Activated T-cell treated with anti-CD3 and anti-CD28 coated beads for 48 hours (primary cell): ENCODE measurements at places on chromosomes 12 and 14.

DNA sequence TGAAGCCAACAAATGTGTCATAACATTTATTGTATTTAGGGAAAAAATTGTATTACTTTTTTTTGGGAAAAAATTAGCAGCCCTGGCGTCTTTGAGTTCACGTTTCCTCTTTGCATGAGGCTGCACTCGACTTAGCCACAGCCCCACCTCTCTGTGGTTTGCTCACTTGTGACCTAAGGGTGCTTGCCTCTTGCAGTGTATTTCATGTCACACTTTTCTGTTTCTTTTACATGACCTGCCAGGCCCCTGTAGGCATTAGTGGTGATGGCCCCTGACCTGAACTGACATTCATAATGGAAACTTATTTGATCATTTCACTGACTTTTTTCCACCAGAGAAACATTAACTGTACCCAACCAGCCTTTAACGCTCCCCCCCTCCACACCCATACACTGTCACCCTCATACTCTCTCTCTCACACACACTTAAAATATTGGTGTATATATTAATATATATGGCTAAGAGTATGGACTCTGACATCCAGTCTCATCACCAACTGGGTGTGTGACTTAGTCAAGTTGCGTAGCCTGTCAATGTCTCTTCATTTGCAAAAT lies 122.9 kb downstream of the PRKCH start:
- DNase-seq, result peak; percentile 39

DNA sequence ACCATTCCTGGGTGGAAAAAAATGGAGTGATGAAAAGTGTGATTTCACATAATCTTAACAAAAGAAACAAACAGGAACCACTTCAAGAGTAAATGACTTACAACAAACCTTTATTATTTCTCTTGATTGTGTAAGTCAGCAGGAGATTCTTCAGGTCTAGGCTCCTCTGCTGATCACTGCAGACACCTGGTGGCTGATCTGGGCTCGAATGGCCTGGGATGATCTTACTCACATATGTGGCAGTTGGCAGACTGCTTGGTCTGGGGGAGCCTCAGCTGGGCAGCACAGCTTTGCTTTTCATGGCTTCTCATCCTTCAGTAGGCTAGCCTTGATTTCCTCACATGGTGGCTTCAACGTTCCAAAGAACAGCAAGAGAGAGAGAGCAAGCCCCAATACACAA lies 215.4 kb upstream of the PRICKLE1 start:
- DNase-seq, result no peak

DNA sequence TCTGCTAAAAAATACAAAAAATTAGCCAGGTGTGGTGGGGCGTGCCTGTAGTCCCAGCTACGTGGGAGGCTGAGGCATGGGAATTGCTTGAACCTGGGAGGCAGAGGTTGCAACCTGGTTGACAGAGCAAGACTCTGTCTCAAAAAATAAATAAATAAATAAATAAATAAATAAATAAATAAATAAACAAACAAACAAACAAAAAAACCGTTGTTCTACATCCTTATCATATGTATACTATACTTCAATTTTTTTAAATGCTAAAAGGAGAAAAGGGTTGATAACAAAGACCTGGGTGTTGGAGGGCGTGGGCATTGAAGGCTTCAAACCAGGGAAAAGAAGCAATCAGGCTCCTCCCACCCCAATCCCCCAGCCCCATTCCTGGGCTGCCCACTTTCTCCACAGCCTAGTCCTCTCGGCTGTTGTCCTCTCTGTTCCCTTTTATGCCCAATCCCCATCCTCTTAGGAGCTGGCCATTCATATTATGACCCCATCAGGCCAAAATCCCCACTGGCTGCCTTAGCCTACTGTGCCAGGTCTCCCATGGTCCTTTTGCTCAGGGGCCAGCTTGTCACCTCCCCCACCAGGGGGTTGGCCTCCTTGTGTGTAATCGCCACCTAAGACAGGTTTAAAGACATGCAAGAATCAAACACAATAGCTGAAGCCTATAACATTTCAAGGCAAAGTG lies 30.2 kb downstream of the CLMN start:
- DNase-seq, result no peak

- DNase-seq, result no peak
Measured at GRCh38 chr12:120369603-120370342, 809 bp upstream of the MSI1 start.

DNA sequence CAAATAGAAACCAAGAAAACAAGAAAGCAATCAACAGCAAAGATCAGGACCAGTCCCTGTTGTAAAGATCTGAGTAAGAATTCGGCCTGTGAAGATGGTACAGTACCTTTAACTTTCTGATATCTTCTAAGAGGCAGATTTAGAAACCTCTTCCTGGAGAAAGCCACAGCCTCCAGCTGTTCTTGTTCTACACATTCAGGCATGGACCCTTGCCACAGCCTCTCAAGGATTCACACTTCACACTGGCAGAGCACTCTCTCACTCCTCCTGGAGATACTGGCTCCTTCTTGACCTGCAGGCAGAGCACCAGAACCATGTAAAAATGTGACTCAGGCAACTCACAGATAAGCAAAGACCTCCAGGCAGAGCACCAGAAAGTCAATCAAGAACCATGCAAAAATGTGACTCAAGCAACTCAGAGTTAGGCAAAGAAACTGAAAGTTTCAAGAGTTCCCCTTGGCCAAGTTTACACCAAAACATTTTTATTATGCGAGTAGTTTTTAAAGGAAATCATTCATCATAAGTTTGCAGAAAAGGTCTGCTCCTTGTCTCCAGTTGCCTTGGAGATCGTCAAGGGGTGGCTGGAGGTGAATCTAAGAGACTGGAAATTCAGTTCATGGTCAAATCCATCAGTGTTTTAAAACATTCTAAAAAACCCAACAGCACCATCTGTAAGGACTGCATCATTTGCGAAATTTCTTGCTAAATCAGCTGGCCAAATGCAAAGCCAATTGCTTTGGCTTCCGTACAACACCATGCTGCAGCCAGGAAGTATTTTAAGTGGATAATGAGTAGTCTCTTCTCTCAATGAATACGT lies 119.3 kb upstream of the MDM1 start:
- peak; percentile 30 for DNase-seq
